GM04503 (cell line): ENCODE measurements at places on chromosomes 6 and 20.

DNA sequence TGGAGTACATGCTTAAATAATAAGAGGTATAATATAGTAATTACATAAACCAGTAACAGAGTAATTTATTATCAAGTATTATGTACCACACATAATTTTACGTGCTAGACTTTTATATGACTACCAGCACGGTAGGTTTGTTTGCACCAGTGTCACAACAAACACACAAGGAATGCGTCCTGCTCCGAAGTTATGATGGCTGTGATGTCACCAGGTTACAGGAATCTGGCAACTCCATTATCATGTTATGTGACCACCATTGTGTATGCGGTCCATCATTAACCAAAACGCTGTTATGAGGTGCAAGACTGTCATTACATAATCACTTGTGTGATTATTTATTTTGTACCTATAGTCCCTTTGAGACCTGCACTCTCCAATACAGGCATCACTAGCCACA is 235.2 kb upstream of the PMEPA1 start:
- no peak for DNase-seq

GRCh38 chr20:58584051-58584824 is 66.8 kb upstream of the STX16 start:
- no peak for DNase-seq

DNA sequence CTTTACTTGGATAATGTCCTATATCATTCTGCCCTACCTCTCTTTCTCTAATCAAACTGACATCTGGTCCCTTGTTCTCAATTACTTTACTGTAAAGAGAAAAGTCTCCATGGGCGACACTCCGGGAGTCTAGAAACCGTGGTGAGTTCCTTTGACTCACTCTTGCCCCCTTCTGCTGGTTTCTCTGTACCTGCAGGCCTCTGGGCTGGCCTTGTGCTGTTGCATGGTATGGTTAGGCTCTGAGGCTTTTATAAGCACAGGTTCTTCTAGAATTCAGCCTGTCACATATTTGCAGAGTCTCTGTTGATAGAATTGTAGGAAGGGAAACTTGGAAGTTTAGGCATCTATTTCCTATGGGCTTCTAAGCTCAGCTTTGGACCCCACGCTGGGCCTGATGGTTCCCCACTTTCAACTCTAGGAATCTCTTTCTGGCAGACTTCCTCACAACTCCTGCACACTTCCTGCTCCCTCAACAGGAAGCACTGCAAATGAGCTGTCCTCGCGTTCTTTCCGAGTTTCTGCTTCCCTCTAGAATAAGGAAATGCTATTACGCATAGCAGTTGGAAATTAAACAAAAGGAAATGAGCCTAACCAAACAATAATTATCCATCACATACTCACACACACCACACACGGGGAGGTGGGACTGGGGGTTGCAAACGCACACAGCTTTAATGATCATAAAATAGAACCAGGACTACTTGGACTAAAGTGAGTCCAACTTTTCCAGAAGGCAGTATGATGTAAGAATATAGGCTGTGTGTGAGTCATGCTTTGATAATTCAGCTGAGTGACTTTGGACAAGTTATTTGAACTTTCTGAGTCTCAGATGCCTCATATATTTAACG is 683.3 kb downstream of the QKI start:
- DNase-seq, result peak; percentile 19

GRCh38 chr6:87789198-87789899 is 87.3 kb upstream of the AKIRIN2 start:
- peak; percentile 55 for DNase-seq

DNA sequence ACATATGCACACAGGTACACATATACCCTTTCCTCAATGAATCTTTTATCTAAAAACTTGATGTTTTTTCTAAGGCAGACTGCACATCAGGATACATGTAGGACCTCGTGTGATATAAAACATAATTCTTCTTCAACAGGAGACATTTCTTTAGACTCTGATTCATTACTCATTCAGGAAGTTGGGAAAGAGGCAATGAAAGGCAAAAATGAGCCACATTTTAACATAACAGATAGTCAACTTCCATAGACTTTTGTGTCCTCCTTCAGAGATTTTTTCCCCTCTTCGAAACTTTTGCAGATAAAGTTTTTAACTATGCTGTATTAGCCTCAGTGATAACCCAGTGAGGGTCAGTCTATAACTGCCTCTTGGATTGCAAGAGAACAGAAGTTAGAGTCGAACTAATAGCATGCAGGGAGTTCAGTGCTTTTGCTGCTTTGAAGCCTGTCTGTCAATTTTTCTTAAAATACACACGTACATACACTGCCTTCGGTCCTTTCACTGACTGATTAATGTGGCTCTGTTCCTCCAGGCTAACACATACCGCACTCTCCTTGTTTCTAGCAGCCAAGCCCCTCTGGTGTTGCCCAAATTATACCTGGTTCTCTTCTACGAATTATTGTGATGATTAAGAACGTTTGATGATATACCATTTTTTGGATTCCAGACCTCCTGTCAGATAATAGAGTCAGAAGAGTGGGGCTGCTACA is 562.5 kb upstream of the MAP3K7 start:
- no peak for DNase-seq

DNA sequence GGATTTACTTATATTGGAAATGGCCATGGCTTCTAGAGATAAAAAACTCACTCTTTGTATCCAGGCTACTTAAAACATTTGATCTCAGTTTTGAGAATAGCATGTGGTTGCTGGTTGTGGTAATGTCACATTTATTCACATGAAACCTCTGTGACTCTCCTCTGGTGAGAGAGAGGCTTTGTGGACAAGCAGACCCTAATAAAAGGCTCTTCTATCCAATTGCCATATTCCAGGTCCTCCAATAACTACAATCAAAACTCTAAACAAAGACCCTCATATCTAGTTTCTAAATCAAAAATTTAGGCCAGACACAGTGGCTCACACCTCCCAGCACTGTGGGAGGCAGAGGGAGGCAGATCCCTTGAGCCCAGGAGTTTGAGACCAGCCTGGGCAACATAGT is 176.3 kb upstream of the LAMP5 start:
- DNase-seq, result no peak

DNA sequence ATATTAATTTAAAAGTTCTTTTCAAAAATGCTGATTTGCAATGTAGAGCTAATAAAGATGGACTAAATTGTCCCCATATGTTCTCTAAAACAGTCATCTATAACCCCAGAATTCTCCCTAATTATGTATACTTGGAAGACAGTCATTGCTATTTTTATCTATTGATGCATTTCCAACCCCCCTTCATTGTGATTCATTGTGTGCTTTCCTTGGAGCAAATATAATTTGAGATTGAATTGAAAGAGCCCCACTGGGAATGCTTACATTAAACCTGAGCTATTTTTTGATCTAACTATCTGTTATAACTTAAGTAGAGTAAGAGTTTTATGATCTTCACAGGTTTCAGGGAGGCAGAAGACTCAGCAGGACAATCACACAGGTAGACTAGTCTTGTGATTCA is 73.7 kb upstream of the PTCHD4 start:
- DNase-seq, result no peak

DNA sequence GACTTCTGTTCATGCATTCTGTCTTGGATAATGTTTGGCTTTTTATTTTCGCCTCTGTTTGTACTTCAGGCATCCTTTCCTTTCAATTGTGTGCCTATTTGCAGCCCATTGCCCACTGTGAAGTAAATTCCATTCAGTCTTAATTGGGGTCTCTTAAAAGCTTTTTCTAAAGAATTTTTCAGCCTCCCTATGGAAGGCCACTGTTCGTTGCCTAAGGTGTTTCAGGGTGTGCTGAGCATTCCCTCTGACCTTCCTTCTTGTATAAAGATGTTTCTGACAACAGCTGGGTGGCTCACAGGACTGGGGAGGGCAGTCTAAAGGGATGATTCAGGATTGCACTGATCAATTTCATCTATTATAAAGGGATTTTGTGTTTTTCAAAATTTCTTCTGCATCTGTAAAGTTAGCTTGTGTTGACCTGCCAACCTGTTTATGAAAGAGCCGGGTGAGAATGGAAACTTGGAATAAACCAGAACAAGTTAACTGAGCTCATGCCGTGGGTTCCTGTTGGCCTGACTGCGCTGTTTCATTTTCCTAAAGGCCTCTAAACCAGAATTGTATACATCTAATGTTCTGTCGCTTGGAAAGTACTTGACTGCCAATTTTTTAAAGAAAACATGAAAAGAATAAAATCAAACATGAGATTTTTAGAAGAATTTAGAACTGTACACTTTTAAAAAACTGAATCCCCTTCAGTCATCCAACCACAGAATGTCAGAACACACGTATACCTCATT is 14.3 kb downstream of the PHACTR2 start:
- DNase-seq, result no peak

DNA sequence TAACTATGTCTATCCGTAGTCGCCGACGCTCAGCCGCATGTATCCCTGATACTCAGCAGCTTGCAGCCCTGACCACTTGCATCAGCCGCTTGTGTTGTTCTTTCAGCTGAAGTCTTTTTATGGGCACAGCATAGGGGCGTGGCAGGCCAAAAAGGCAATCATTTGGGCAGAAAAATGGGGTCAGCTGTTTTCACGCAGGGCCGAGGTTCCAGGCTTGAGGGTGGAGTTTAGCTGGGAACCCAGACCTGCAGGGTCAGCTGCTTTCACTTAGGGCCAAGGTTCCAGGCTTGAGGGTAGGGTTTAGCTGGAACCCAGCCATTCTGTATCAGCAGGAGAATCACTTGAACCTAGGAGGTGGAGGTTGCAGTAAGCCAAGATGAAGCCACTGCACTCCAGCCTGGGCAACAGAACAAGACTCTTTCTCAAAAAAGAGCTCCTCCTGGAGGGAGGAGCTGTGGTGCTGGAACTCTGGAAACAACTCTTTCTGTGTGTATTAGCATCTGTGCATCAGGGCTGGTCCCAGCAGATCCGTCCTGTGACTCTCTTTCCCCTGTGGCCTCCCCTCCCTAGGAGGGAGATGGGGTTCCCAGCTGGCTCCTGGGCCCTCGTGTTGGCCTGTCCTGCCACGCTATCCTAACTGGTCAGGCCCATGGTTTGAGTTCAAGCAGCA is 56.9 kb upstream of the PRND start:
- no peak for DNase-seq

DNA sequence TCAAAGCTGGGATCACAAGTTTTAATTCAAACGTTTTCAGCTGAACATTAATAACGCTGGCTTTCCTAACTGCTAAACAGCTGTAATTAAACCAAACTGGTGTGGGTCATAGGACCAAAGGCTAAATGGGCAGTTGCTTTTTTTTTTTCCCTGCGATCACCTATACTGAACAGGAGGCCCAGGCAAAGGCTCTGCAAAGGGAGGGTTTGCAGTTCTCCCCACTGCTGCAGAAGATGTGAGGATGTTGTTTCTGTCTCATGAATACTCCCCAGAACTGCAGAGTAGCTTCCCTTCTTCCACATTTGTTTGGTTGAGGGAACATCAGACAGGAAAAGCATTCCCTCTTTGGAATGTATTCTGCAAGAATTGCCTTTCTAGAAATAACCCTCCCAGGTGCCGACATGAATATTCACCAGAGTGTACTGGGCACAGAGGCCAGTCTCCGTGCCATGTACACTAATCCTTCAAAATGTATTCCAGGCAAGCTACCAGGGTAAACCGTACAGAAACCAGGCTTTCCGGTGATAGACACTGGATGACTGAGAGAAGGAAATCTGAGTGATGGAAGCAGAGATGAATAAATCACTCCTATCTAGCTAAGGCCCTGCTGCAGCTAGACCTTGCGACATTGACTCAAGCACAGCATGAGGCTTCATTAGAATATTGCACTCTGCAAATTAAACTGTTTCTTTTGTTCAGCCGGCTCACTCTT is 370.1 kb downstream of the BTBD9 start:
- no peak for DNase-seq

DNA sequence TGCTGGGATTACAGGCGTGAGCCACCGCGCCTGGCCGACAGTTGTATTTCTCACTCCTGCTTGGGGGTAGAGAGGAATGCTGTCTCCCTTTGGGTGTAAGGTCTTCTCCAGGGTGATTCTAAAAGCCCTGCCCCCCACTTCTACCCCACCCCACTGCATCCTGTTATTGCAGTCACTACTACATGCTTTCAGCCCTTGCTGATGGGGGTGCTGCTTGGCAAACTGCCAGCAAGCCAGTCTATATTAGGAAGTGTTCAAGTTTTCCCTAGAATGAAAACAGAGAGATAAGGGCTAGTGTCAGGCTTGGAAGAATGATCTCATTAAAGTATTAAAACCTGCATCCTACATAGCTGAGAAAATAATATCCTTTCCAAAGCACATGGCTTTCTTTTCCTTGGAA is 31.3 kb downstream of the TTI1 start:
- no peak for DNase-seq

- DNase-seq, result no peak
Observed at GRCh38 chr20:40637176-40637575, 51.9 kb downstream of the MAFB start.

- DNase-seq, result no peak
Observed at GRCh38 chr6:127907960-127908640, 7.2 kb upstream of the THEMIS start.

DNA sequence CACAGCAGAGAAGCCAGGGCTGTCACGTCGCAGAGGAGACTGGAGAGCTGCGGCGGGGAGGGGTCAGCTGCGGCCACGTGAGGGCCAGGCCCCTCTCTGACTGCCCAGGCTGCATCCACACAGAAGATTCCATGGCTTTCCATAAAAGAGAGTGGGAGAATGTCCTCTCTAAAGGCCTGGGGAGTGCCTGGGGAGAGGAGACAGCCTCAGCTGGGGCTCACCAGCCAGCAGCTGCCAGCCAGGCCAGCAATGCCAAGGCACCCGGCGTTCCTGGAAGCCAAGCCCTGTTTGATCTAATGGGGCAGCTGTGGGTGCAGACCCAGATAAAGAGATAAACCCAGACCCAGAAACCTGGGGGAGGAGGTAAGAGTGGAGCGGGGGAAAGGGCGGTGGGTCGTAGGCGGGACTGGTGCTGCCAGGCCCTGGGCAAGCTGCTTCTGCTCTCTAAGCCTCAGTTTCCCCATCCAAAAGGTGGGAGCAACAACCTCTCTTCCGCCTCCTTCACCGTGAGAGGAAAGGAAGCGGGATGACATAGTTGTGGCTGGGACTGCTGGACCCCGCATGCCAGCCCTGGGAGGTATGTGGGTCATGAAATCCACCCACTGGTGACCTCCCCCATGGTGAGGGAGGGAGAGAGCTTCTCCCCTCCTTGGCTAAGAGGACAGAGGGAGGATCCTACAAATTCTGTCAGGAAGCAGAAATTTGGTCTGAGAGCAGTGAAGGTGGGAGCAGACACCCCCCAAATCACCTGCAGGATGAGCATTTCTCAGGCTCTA is 3.1 kb upstream of the OSBPL2 start:
- no peak for DNase-seq

DNA sequence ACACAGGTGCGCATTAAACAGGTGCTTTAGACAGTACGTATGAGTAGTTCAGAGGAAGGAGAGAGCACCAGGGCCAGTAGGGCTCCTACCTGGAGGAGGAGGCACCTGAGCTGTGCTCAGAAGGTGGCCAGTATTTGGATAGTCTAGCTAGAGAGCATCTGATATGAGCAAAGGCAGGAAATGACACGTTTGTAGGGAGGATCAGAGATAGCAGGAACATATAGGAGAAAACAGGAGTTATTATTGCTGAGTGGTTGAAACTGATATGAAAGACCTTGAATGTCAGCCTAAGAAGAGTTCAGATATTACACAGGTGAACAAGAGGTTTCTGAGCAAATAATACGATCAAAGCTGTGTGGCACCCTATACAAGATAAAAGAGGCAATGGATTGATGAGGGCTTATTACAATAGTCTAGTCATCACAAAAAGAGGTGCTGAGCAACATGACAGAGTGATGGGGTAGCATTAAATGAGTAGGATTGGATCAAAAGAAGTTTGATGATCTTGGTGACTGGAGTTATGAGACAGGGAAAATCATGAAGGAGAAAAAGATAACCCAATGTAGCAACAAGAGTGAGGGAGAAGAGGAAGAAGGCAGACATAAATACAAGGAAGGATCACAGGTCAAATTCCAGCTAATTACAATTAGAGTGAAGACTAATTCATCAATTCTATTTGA is 69.8 kb upstream of the HIVEP1 start:
- no peak for DNase-seq
